HCEC 1CT (cell line): ENCODE measurements at places on chromosomes 4 and X.

GRCh38 chr4:168221301-168221700, 97.3 kb downstream of the DDX60 start:
- peak; percentile 34 for DNase-seq

DNA sequence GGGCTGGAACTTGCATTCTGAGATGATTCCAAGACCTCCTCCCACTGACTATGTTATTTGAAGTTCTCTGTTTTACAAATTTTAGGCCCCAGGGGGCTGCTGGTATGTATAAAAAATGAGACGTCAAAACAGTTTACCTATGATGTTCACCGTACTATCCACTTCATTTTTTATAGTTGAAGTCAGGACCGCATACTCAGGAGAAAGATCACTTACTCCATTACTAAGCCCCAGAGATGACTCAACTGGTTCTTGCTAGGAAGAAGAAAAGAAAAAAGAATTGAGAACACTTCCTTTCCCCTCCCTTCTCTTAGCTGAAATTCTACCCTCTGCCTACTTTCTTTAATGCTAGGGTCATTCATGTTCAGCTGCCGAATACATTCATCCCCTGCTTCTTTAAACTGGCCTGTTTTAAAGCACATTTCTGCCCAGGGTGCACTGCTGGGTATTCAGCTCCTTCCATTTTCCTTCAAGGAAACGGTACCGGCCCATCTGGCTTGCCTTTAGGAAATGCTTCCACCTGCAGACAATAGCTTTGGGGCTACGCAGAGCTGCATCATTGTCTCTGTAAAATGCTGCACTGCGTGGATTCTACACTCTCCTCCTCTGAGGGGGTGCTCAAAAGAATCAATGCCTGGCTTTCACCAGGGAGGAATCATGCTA, 66.2 kb downstream of the IRF2 start:
- peak; percentile 60 for DNase-seq

DNA sequence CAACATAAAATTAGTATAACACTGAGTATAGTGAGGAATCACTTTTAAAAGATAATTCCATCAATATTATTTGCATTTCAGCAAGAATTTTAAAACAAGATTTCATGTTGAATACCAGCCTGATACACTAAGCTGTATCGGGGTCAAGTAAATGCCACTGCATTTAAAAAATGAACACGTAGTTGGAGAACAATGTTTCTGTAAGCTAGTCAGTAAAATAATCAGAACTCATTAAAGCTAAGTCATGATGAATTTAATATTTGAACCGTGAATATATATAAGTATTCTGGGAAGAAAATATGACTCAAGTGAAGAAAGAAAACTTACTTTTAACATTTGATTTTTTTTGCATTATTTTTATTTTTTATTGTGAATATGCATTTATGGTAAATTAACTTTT, 611.0 kb upstream of the PABPC4L start:
- no peak for DNase-seq

DNA sequence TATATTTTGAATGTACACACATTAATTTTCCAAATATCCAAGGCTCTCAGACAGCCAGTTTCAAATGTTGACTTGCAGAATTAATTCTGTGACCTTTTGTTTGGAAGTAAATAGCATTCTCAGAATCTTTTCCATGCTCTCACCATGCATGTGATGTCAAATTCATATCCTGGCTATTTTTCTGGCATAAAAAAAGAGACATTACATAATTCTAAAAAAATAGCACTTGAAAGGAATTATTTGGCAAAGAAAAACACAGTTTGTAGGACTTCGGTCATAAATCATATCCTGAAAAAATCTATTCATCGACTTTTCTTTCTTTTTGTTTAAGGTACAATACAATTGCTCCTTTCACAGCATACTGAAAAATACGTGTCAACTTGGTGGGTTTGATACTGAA, 111.2 kb downstream of the GLRA3 start:
- no peak for DNase-seq

DNA sequence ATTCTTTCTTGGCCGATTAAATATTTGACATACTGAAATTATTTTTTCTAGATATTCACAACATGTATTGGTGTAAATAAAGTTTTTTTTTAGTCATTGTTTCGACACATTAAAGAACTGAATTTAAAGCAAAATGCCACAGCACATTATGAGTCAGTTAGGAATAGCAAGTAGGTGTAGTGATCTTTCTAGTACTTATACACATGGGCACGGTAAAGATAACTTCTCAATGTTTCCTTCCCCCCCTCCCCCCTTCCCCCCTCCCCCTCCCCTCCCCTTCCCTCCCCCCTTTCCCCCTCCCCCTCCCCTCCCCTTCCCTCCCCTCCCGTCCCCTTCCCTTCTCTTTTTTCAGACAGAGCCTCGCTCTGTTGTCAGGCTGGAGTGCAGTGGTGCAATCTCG, 1269.9 kb downstream of the ADGRL3 start:
- no peak for DNase-seq

GRCh38 chrX:117840645-117841044, 276.0 kb downstream of the KLHL13 start:
- DNase-seq = no peak

DNA sequence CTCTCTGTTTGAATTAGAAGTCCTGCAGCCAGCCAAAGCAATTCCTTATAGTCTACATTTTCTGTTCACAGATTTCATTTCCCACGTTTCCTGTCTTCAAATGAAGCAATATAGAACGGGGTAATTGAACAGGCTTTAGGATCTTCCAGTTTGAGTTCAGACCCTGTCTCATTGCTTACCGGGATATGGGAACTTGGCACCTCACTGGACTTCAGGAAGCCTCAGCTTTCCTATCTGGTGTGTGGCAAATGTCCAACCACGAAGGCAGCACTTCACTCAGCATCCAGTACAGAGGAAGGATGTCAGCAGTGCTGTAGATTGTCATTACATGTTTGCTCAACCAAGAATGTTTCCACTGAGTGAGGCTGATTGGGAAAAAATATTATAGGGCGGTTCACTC, 271.1 kb upstream of the ZFP42 start:
- no peak for DNase-seq

DNA sequence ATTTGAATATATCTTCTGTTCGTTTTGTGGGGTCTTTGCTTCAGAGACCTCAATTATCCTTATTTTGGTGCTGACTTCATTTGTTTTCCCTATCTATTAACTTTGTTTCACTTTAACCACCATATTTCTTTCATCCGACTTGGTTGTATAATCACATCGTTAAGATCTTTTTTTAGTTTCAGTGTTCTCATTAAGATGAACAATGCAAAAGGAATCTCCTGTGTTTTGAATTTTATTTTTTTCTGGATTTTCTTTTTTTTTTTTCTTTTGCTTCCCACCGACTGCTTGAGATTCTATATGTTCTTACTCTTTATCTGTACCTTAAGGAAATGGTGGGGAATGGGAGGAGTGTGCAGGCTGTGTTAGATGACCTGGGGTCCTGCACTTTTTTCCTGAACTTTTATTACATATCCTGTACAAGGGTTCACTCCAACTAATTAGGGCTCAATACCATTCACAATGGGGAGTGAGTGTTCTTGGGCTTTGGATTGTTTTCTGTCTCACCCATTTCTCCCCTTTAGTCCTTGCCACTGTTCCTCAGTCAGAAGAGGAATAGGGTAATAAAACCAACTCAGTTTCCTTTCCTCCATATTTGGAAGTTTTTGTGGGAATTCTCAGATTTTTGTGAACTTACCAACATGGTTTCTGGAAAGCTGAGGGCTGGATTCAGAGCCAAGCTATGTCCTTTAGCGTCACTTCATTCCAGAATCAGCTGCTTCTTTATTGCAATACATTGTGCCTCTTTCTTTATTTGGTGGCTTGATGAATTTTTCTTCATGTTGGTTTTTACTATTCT, 43.2 kb upstream of the BMPR1B start:
- DNase-seq = peak; percentile 63

- peak; percentile 50 for DNase-seq
Measured at GRCh38 chrX:10198254-10198653, 41.5 kb downstream of the CLCN4 start.

DNA sequence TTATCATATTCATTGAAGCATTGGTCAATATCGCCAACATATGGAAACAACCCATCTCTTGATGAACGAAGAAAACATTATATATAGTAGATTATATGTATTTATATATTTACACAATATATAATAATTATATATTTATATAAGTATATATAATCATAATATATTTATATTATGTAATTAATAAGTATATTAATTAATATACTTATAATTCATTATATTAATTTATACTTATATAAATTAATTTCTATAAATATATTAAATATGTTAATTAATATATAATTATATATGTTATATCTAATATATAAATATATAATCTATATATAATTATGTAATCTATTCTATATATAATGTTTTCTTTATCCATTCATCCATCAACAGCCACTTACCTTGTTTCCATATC, 69.0 kb upstream of the SRD5A3 start:
- no peak for DNase-seq

DNA sequence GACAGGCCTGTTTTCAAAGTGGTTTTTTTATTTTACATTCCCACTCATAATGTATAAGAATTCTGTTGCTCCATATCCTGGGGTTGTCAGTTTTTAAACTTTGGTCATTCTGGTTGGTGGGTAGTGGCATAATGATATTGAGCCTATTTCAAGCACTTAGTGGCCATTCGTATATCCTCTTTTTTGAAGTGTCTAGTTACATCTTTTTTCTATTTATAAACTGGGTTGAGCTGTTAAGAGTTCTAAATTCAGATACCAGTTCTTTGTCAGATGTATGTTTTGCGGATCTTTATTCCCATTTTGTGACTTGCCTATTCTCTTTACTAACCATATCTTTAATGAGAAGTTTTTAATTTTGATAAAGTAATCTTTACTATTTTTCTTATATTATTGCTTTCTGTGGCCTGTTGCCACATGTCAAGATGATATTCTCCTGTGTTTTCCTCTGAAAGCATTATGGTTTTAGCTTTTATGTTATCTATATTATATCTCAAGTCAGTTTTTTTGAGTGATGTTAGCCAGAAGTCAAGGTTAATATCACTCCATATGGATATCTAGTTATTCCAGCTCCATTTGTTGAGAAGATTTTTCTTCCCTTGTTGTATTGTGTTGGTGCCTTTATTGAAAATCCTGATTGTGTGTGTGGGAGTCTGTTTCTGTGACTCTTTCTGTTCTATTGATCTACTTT, 110.9 kb downstream of the FHIP1A start:
- DNase-seq = no peak

DNA sequence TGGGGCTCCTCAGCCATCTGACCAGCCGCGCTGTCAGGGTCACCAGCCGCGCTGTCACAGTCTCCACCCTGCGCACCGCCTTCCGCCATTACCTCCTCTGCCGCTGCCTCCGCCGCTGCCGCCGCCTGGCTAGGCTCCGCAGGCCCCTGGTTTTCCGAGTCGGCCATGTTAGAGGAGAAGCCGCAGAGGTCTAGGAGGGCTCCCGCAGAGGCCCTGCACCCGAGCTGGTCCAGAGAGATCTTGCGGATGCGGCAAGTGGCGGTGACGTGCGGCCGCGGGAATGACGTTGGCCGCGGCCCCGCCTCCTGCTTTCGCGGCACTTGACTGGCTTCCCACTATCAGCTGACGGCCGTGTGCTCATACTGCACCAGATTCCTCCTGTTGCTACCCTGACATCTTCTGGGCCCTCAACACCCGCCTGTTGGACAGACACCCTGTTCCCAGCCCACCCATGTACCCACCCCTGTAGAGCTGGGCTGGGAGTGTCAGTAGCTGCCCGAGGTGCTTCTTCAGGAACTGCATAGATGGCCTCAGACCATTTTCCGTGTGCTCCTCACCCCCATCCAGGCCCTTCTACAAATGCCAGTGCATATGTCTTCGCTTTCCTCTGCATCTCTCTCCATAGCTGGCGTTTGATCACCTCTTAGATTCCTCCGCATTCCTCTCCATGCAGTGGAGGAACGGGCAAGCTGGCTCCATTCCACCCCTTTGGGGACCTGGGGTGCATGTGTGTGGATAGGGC, at the start of gene NAP1L5:
TSS of gene NAP1L5 (minus strand) at position 242 of the 742 bp plus-strand sequence. CDS start at position 167, 75 bp downstream.
- peak; percentile 63 for DNase-seq

DNA sequence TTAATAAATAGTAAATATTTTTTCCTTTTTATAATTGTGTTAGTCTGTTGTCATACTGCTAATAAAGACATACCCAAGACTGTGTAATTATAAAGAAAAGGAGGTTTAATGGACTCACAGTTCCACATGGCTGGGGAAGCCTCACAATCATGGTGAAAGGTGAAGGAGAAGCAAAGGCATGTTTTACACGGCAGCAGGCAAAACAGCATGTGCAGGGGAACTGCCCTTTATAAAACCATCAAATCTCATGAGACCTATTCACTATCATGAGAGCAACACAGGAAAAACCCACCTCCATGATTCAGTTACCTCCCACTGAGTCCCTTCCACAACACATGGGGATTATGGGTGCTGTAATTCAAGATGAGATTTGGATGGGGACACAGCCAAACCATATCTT, 45.8 kb upstream of the TMPRSS11B start:
- DNase-seq = no peak

- DNase-seq = peak; percentile 59
Measured at GRCh38 chr4:140071806-140072205, 82.2 kb downstream of the MAML3 start.

DNA sequence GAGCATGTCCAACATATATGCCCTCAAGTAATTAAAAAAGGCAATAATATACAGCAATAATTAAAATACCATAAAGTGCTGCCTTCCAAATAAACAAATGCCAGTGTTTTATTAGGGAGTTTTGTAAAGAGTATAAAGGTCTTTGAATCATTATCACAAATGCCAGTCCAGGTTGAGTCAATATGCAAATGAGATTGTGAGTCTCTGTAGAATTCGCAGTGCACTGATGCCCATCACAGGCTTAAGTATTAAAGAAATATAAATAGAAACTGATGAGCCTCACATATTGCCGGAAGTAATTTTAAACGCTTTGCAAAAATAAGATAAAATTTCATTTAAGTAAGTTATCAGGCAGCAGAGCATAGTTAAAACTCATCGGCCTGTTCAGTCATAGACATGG, 205.0 kb upstream of the TECRL start:
- no peak for DNase-seq

DNA sequence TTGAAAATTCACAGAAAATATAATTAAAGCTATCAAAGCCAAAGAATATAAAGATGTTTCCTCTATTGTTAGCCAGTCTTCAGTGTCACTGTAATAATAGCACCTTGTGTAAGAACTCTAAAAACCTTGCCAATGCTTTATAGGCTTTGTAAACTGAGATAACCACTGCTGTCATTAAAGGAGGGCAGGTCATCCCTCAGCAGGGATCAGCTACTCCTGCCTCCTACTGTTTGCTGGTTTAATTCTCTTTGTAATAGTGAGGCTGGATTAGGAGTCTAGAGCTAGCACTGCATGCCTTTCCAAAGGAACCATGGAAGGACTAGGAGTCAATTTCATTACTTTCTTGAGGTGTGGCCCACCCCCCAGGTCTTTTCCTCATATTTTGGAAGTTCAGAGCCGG, 46.2 kb downstream of the FHIP1A start:
- DNase-seq = no peak

DNA sequence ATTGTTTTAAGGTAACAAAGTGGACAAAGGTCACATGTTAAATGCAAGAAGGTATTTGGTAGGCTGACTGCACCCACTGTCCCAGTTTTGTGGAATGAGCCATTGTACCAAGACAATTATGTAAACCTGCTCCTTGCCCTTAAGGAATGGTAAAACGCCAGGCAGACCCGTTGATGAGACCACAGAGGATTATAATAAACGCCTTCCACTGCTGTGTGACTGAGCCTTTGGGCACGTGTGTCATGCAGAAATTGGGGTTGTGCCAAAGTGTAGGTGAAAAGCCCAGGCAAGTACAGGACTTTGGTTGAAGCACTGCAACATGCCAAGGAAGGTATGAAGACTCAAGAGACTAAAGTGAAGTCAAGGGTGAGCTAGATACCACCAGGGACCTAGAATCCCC, 59.7 kb downstream of the LRRC66 start:
- DNase-seq = no peak

- peak; percentile 5 for DNase-seq
Measured at GRCh38 chr4:34720571-34720970, 1523.7 kb downstream of the ARAP2 start.

- DNase-seq = no peak
Measured at GRCh38 chr4:157280673-157281072, 60.1 kb downstream of the GRIA2 start.
